Activated CD8-positive, alpha-beta memory T cell treated with anti-CD3 and anti-CD28 coated beads for 48 hours (primary cell): ENCODE measurements at places on chromosomes 5 and 9.

DNA sequence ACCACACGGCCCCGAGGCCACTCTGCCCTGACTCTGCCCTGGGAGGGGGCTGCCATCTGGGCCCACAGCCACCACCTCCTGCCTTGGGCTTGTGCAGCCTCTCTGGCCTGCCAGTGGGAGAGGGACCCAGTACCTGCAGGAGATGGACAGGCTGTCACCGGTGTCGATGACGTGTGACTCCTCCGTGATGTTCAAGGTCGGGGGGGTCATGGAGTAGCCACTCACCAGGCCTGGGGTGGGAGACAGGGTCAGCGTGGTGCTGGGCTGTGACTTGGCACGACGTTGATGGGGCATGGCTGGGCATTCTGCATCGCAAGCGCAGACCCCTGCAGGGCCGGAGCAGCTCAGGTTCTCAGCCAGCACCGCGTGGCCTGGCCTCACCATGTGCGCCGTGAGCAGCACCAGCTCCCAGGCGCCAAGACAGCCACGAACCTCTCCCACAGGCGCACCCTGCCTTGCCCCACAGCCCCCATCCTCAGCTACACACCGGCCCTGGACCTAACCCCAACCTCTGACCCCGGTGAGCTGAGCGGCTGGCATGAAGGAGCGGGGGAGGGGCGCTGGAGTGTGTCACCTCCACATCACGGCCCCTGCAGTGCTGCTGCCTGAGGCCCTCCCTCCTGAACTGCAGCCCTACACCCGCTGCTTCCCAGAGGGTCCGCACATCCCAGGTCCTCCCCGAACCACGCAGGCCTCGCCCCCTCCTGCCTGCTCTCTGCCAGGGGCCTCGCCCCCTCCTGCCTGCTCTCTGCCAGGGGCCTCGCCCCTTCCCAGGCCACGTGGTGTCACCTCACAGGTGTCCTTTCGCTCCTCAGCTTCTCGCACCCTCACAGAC is 17.6 kb downstream of the FLT4 start:
- DNase-seq, result no peak

DNA sequence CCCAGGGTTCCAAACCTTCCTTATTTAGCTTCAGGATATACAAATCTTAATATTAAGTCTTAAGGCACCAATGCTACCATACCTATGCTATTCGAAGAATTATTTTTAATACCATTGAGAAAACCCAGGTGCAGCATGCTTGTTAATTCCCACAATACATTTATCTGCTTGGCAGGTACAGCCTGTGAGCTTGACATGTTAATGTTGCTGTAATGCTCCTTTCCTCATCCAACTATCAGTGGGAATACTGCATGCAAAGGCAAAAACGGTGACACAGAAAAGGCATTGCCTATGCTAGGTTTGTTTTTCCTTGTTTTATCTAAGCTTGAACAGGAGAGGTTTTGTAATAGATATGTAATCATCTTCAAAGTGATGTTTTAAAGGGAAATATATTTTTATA is 135.7 kb upstream of the COX7C start:
- DNase-seq, result no peak

- DNase-seq, result no peak
These were observed 311.6 kb upstream of the NREP start for GRCh38 chr5:112068593-112068992.

DNA sequence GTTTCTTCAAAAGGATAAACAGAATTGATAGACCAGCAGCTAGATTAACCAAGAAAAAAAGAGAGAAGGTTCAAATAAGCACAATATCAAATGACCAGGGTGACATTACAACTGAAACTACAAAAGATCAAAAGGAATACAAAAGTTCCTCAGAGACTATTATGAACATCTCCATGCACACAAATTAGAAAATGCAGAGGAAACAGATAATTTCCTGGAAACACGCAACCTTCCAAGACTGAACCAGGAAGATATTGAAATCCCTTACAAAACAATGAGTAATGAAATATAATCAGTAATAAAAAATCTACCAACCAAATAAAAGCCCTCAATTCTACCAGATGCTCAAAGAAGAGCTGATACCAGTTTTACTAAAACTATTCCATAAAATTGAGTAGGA is 252.1 kb downstream of the MCTP1 start:
- DNase-seq, result no peak

DNA sequence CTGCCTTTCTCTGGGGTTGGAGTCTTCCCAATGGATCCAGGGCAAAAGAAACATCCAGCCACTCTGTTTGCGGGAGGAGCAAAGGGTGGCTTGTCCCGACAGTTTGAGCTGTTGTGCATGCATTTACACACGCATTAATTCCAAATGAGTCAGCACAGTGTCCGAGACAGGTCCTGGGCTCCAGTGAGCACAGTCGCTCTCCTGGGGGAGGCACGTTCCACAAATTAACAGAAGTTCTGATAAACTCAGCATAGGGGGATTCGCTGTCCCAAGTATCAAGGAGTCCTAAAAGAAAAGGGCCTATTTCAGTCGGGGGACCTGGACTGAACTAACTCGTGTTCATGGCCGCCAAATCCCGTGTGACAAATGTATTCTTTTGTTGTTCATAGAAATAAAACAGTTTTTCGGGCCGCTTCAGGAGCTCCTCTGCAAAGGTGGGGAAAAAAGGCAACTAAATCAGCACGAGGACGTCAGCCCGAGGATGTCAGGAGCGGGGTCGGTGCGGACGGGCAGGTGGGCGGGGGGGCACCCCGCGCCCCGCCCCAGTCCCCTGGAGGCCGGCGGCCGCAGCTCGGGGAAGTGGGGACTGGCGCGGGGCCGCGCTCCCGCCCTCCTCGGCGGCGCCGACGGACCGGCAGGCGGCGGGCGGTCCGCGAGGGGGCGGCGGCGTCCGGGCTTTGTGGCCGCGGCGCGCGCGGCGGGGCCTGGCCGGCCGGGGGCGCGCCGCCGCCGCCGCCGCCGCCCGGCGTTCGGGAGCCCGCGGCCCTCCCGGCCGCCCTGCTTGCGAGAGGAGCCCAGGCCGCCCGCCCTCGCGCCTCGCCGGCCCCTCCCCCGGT is at the start of gene MSANTD3:
Gene MSANTD3 (plus strand): TSS at position 614 of the 836 bp plus-strand sequence. CDS start 14,796 bp downstream, outside the sequence.
- DNase-seq, result peak; percentile 40

- no peak for DNase-seq
These were observed 20.0 kb downstream of the ZNF366 start for GRCh38 chr5:72487177-72487576.

GRCh38 chr9:19994296-19994695 is 205.5 kb upstream of the SLC24A2 start:
- no peak for DNase-seq

GRCh38 chr9:95742821-95743220 is 132.7 kb upstream of the ERCC6L2 start:
- DNase-seq, result no peak

- DNase-seq, result no peak
These were observed 431 bp downstream of the BNC2 start for GRCh38 chr9:16869882-16870595.

DNA sequence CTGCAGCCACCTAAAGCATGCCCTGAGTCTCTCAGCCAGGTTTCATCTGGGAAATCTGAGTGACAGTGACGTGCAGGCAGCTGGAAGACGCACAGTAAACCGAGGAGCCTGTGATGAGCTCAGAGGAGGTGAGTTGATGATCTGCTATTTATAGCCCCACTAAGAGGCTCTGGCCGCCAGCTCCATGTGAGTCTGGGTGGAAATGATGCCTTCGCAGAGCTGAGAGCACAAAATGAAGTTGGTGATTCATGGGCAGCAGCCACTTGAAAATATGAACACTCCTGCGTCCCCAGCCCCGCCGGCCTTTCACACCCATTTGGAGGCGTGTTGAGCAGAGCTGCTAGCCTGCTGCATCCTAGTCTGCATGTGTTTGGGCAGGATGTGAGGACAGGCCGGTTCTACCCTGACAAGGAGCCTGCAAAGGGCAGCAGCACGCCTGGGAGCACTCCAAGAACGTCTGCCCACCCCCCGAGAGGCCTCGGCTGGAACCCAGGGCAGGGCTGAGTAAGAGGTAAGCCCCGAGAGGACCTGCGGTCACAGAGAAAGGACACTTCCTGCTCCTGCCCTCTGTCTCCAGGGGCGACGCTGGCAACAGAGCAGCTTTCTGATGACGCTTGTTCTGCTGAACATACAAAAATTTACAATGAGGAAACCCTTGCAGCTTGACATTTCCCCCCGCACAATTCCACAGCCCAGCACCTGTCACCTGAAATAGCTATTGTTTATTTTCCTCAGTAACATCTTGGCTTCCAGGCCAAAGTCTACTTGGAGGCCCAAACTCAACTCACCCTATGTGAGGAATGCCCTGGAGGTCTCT is 25.1 kb upstream of the CDKN2AIPNL start:
- no peak for DNase-seq

DNA sequence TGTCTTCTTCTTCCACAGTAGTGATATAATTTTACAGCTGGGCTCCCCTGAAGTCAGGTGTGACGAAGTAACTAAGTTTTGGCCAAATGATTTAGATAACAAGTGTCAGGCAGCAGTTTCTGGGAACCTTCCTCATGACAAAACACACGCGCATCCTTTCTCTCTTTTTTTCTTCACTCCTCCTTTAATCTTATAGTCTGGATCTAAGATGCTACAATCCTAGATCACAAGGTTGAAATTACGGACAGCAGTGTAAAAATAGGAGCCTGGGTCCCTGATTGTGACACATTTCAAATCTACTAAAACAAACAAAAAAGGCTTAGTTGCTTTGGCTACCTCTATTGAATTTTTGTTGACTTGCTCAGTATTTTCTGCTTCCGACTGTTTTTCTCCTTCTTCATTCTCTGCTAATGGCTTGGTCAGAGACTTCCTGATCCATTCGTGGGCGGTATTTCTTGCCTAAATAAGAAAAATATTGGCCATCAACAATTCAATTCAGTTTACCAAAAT is 36.1 kb downstream of the FAM114A2 start:
- DNase-seq, result no peak

DNA sequence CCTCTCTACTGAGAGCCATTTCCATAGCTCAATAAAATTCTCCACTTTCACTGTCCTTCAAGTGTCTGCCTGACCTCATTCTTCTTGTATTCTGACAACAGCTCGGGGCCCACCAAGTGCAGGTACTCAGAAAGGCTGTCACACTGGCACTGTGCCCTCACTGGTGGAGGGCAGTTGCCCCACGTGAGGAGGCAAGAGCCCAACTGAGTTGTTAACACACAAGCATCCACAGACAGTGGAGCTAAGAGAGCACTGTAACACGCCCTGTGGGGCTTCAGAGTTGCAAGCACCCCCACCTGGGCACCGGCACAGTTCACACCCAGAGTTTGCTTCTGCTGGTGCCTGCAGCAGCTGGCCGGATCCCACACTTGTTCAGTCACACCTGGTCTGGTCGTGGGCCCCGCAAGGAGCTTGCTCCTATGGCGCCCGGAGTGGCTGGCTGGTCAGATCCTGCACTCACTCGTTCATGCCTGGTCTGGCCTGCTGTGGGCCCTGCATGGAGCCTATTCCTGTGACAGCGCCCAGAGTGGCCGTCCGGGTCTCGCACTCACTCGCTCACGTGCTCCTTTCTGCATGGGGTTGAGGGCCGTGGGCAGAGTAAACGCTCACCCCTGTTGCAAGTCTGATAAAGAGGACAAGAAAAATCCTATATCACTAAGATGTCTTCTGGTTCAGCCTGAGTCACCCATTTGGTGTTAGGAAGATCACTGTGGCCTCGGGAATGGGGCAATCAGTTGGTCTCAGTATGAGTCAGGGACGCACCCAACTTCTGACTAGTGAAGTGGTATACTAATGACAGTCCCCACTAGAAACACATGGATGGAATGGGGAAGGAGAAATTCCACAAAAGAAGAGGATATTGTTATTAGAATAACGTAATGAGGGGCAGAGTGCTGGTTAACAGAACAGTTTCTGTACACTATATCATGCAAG is 87.0 kb upstream of the CCNH start:
- no peak for DNase-seq
